Muscle of leg (tissue), 16 donors: ENCODE measurements at places on chromosomes 4 and X.
A peak's percentile ranks its signal among the peaks of the same experiment; 100 is the strongest.

- peak; percentile 52 for DNase-seq
These were observed 15.3 kb downstream of the STAG2 start for GRCh38 chrX:123976706-123977316.

DNA sequence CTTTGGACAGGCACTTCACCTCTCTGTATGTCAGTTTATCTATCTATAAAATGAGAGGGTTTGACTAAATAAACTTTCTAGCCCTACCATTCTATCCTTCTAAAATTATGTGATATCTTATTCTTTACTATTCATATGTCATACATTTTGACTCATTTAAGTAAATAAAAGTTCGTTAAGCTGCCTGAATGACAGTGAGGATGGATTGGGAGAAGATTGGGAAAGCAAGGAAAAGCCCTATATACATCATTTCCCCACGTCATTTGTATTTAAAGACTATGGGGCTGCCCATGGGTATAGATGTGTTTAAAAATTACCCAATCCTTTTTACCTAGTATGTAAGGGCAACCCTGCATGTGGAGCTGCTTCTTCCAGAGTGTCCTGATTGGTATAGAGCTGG lies 5.3 kb downstream of the SLC16A2 start:
- DNase-seq: no peak

DNA sequence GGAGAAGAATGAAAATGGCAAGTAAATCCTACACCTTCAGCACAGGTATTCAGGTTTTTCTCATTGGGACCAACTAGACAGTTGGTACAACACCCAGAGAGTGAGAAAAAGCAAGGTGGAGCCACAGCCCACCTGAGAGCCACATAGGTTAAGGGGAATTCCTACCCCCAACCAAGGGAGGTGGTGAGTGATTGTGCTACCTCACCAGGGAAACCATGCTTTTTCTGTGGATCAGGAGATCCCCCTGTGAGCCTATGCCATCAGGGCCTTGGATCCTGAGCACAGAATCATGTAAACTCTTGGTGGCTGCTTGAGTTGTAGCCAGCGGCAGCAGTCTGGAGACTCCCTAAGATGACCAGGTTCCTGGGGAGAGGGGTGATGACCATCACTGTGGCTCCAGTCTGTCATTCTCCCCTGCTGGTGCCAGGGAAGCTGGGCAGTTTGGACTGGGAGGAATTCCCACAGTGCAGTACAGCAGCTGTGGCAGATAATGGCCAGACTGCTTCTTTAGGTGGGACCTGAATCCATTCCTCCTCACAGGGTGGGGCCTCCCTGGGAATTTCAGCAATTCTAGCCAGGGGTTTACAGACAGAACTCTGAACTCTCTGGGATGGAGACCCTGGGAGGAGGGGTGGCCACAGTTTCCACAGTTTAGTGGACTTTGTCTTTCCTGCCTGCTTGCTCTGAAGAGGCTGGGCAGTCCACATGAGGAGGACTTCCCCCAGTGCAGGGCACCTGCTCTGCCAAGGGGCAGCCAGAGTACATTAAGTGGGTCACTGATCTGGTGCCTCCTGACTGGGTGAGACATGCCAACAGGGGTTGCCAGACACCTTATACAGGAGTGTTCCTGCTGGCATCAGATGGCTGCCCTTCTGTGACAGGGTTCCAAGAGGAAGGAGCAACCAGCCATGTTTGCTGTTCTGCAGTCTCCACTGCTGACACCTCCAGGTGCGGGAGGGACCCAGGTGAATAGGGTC lies 43.2 kb downstream of the PARM1 start:
- no peak for DNase-seq

GRCh38 chr4:81455897-81456296 lies 15.8 kb downstream of the RASGEF1B start:
- no peak for DNase-seq

- peak; percentile 87 for DNase-seq
These were observed 75.7 kb downstream of the ASB9 start for GRCh38 chrX:15194146-15194545.

DNA sequence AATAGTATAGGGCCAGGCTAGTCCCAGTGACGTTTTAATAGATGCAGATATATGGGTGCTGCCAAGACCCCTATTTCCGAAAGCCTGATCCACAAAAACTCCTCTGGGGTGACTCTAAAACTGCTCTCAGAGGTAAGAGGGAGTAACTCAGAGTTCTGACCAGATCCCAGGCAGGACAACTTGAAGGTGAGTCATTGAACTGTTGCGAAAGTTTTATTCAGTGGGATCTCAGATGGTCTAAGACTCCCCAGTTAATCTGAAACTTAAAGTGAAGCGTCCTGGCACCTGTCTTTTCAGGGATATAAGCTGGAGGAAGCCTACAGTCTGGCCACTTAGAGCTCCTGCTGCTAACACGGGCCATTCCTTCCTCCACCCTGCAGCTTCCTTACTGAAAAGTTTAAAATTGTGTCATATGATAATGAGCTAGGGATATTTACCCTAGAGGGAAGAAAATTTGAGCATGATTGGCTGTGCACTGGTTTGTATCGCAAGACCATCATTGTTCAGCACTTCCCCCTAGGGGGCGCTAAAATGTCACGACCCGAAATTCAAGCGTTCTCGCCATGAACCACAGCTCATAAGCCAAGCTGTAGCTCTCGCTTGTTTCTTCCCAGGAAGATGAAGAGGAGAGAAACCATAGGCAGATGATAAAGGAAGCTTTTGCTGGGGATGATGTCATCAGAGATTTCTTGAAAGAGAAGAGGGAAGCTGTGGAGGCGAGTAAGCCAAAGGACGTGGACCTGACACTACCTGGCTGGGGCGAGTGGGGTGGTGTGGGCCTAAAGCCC lies 19.5 kb downstream of the UTP14A start:
- DNase-seq: peak; percentile 84

DNA sequence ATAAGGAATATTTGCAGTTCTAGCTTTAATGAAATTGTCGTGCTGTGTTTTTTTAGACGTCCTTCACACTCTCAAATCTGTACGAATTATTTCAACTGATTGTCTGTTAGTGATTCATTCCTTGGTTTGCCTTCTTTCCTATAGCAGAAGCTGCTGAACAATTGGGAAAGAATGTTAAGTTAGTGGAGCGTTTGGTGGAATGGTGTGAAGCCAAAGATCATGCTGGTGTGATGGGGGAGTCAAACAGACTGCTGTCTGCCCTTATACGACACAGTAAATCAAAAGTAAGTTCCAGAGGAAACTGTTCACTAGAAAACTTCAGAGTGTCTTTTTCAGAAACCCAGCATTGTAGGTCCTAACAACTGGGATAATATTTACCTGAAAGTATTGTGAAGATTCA lies 159.9 kb downstream of the RAP1GDS1 start:
- no peak for DNase-seq
